Stimulated activated CD4-positive, alpha-beta T cell treated with anti-CD3 and anti-CD28 coated beads, Interleukin-12 subunit alpha, Interleukin-12 subunit beta, amount 100 ng/mL, for 24 hours (primary cell): ENCODE measurements at places on chromosomes 11 and 22.

DNA sequence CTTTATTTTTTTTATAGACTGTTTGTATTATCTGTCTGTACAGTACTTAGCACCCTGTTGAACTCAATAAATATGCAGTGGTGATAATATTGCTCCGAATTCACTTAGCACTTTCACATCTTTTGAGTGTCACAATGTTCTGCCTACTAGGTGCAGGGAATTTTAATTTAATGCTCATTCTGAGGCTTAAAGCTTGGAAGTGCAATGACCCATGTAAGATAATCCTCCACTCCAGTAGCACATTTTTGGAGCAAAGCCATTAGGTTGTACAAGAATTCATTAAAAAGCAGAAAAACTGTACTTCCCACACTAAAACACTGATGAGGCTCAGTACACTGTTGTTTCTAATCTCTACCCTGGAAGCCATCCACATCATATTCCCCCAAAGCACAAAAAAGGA, 255.3 kb upstream of the MTNR1B start:
- no peak for DNase-seq

GRCh38 chr11:96130061-96130620, 206.2 kb upstream of the MTMR2 start:
- DNase-seq, result no peak

GRCh38 chr11:62728171-62728988, at the start of gene TTC9C:
Gene TTC9C, plus strand, starts transcription at chr11:62728486. Its CDS starts 363 bp downstream, at chr11:62728849.
- peak; percentile 68 for DNase-seq

GRCh38 chr11:115869780-115870431, 365.7 kb upstream of the CADM1 start:
- DNase-seq, result no peak

DNA sequence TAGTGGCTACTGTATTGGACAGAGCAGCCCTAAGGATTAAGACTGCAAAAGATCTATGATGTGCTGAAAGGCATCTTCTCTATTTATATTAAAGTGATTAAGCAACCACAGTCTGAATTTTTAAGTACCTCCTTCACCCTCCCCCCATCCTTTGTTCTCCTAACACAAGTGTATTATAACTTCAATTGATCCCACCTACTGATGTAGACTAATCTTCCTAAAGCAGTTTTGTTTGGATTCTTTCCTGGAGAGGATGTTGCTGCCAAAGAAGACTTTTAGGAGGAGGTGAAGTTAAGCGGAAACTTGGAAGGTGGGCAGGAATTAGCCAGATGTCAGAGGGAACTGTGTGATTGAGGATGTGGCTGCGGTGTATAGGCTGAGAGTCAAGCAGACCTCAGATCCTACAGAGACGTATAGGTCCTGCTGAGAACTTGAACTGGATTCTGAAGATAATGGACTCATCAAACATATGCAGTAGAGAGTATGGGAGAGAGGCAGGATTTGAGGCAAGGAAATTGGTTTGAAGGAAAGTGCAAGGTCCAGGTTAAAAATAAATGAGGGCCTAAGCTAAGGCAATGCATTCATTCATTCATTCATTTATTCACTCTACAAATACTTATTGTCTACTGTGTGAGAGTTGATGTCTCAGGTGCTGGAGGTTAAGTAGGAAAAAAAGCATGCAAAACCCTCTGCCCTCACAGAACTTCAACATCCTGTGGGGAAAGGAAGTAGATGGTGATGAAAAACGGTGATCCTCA, 5.2 kb upstream of the RASSF10 start:
- no peak for DNase-seq

GRCh38 chr11:29200791-29201562, 815.9 kb downstream of the KCNA4 start:
- DNase-seq, result no peak

GRCh38 chr11:115257678-115258077, 246.5 kb downstream of the CADM1 start:
- DNase-seq, result no peak

DNA sequence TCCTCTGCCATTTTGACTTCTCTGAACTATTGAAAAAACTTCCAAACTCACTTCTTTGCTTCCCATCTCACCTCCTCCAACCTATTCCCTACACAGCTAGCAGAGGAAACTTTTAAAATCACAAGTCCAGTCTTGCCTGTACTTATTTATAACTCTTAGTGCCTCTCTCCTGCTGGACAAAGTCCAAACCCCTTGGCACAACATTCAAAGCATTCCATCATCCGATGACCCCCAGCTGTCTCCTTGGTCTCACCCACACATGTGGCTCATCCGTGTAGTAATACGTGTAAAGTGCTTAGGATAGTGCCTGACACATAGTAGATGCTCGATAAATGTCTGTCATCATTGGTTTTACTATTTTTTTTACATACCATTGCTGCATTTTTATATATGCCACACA, 101.4 kb downstream of the PARVA start:
- no peak for DNase-seq
